T-helper 17 cell (primary cell): ENCODE measurements at places on chromosomes 5 and 9.

DNA sequence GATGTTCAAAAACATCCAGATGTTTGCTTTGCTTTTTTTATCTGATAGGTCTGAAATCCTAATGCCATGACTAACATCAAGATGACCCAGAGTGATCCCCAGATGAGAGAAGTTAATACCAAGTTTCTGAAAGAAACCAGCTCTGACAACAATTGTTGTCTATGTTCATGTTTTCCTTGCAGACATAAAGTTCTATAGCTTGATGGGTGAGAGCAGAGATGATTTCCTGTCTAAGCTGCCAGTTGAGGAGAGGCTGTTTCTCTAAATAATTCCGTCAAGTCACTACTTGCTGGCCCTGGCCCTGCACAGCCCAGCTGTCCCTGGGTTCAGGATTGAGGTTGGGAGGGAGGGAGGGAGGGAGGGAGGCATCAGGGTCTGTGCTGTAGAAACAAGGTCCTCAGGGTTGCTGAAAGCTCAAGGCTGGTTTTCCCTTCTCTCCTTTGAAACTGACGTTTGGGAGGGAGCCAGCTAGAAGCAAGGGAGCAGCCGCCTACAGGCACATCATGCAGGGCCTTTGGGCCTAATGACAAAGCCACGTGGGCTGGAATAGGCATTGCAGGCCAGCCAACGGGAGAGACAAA lies 3.9 kb downstream of the SPARC start:
- peaks cover 57% of the 10 kb centered on the region for H3K27me3 ChIP-seq
- no peak for DNase-seq
- H3K27ac ChIP-seq, result no peak overlapping the region

DNA sequence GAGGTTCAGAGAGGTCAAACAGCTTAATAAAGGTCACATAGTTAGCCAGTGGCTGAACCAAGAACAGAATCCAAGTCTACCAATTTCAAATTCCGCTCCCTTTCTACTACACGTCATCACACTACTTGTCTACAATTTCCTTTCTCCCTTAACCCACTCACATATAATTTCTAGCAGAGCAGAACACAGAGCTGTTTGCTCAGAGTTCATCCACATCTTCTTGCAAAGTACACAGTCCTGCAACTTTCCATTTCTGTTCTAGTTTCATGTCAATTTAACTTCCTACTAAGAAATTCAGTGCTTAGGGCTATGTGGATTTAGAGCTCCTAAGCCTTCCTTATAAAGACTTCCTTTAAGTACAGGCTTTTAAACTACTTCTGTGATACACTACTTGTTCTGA lies 61.3 kb downstream of the MEGF9 start:
- H3K4me3 ChIP-seq, result no peak overlapping the region
- H3K4me1 ChIP-seq, result peaks cover 6% of the 10 kb centered on the region
- no peaks in the 10 kb centered on the region for H3K27me3 ChIP-seq
- H3K27ac ChIP-seq, result no peak overlapping the region

- H3K27ac ChIP-seq, result no peak within 1 kb of the TSS
- H3K27me3 ChIP-seq, result peaks cover 27% of the 10 kb centered on the region
- no peak within 1 kb of the TSS for H3K4me3 ChIP-seq
- DNase-seq, result no peak
Observed at GRCh38 chr5:141349917-141350619, at the start of gene PCDHGB1. Gene PCDHGB1, plus strand, starts transcription at chr5:141350099. Its CDS starts 162 bp downstream, at chr5:141350261.

GRCh38 chr5:129249886-129250285 lies 155.3 kb downstream of the ISOC1 start:
- DNase-seq, result no peak
- H3K4me1 ChIP-seq, result no peaks in the 10 kb centered on the region
- no peak overlapping the region for H3K4me3 ChIP-seq
- no peak overlapping the region for H3K27ac ChIP-seq

- H3K4me3 ChIP-seq, result no peak overlapping the region
- no peak for DNase-seq
- H3K27ac ChIP-seq, result no peak overlapping the region
- H3K4me1 ChIP-seq, result no peaks in the 10 kb centered on the region
- H3K36me3 ChIP-seq, result no peaks in the 10 kb centered on the region
Observed at GRCh38 chr5:53416144-53416738, 64.2 kb upstream of the FST start.

DNA sequence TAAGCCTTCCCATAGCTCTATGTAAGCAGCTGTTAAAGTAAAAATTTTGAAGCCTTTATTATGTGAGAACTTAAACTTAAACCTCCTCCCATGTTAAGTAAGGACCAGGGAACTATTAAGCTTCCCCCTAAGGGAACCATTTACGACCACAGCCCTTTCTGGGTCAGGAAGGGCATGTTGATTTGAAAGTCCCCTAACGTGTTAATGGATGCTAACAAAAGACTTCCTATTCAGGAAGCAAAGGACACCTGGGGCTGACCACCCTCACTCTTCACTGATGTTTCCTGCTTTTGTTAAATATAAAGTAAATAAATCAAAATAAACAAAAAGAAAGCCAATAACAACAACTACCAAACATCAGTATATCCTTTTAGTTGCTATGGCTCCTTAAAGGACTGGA lies 170.6 kb upstream of the RFX3 start:
- no peak for DNase-seq
- H3K27ac ChIP-seq, result no peak overlapping the region
- no peaks in the 10 kb centered on the region for H3K36me3 ChIP-seq
- H3K4me3 ChIP-seq, result no peak overlapping the region
- peaks cover 20% of the 10 kb centered on the region for H3K27me3 ChIP-seq
- no peaks in the 10 kb centered on the region for H3K4me1 ChIP-seq

DNA sequence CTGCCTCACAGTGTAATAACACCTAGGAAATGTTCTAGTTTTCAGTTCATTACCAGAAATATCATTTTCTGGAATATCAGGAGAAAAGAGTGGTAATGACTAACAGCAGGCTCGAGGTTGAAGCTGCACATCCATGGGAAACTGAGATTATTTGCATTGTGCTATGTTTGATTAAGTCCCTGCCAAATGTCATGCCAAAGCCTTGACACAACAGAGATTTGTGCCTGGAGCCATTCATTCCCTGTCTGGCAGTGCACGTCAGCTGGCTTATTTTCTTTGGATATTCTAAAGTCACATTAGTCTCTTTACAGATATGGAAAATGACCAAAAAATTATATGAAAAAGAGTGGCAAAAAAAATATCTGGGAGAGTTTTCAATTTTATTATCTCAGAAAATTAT lies 848.0 kb downstream of the PTPRD start:
- H3K4me3 ChIP-seq, result no peak overlapping the region
- H3K36me3 ChIP-seq, result no peaks in the 10 kb centered on the region
- no peak for DNase-seq
- no peaks in the 10 kb centered on the region for H3K27me3 ChIP-seq

GRCh38 chr9:89991204-89991790 lies 386.5 kb downstream of the GADD45G start:
- no peak for DNase-seq
- no peaks in the 10 kb centered on the region for H3K36me3 ChIP-seq
- peaks cover 3% of the 10 kb centered on the region for H3K4me1 ChIP-seq
- no peak overlapping the region for H3K4me3 ChIP-seq

DNA sequence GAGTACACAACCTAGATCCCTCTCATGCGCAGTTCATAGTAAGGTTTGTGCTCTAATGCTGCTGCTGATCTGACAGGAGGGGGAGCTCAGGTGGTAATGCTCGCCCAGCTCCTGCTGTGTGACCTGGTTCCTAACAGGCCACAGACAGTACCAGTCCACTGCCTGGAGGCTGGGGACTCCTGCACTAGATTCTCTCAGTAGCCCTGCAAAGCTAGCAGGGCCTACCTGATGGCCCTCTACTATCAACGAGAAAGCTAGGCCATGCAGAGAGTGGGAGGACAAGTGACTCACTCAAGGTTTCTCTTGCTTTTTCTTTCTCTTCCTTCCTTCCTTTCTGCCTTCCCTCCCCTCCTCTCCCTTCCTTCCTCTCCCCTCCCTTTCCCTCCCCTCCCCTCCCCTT lies 55.1 kb upstream of the TEX48 start:
- peak overlapping the region; percentile 82 for H3K27ac ChIP-seq
- H3K4me1 ChIP-seq, result peaks cover 33% of the 10 kb centered on the region
- H3K4me3 ChIP-seq, result no peak overlapping the region
- no peak for DNase-seq

GRCh38 chr9:4038182-4038723 lies 261.6 kb downstream of the GLIS3 start:
- no peaks in the 10 kb centered on the region for H3K4me1 ChIP-seq
- H3K27ac ChIP-seq, result no peak overlapping the region
- H3K4me3 ChIP-seq, result no peak overlapping the region
- peaks cover 18% of the 10 kb centered on the region for H3K27me3 ChIP-seq
- H3K36me3 ChIP-seq, result no peaks in the 10 kb centered on the region
- no peak for DNase-seq

- no peaks in the 10 kb centered on the region for H3K36me3 ChIP-seq
- H3K27me3 ChIP-seq, result no peaks in the 10 kb centered on the region
- no peak overlapping the region for H3K27ac ChIP-seq
- no peak overlapping the region for H3K4me3 ChIP-seq
- DNase-seq, result no peak
- no peaks in the 10 kb centered on the region for H3K4me1 ChIP-seq
Observed at GRCh38 chr9:27787891-27788290, 214.6 kb upstream of the C9orf72 start.

DNA sequence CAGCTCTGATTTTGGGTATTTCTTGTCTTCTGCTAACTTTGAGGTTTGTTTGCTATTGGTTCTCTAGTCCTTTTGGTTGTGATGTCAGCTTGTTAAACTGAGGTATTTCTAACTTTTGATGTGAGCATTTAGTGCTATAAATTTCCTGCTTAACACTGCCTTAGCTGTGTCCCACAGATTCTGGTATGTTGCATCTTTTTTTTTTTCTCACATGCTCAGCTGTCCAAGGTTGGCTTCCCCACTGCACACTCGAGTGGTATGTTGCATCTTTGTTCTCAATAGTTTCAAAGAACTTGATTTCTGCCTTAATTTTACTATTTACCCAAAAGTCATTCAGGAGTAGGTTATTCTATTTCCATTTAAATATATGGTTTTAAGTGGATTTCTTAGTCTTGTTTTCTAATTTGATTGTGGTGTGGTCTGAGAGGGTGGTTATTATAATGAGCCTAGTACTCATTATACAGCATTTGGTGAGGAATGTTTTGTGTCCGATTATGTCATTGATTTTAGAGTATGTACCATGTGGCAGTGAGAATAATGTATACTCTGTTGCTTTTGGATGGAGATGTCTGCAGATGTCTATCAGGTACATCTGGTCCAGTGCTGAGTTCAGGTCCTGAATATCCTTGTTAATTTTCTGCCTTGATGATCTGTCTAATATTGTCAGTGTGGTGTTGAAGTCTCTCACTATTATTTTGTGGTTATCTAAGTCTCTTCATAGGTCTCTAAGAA lies 42.2 kb upstream of the IFNE start:
- peaks cover 21% of the 10 kb centered on the region for H3K27me3 ChIP-seq
- no peak overlapping the region for H3K27ac ChIP-seq
- peaks cover 2% of the 10 kb centered on the region for H3K36me3 ChIP-seq

DNA sequence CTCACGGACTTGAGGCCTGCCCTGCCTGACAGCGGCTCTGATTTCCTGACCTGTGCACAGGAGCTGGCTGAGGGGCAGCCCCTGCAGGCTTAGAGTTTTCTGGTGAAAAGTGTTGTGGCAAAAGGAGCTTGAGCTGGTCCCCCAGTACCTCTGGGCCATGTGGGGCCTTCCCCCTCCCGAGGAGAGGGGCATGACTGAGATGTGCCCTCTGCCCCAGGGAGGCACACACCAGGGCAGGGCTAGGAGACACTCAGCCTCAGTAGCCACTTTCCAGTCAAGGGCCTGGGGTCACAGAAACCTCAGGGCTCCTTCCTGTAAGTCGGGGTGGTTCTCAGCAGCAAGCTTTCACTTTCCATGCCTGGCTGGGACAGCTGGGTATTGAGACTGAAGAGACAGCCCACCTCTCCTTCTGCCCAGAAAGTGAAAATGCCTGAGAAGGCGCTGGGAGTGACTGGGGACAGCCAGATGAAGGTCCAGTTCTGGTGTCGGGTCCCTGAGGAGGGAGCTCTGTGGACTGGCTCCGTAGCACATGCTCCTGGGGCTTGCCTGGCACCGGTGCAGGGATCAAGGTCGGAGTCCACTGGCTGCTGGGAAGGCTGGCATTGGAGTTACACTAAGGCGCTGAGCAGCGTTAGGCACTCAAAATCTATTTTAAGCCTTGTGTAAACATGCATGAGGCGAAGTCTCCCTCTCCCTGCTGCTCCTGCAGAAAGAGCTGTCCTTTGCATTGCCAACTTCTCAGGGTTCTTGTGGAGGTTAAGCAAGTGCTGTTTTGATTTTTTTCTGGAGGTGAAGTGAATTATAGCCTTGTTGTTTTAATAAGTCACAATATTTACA lies 394.9 kb downstream of the GADD45G start:
- DNase-seq, result no peak
- no peaks in the 10 kb centered on the region for H3K36me3 ChIP-seq
- peak overlapping the region; percentile 69 for H3K4me3 ChIP-seq
- H3K27me3 ChIP-seq, result peaks cover 21% of the 10 kb centered on the region
- peaks cover 15% of the 10 kb centered on the region for H3K4me1 ChIP-seq

DNA sequence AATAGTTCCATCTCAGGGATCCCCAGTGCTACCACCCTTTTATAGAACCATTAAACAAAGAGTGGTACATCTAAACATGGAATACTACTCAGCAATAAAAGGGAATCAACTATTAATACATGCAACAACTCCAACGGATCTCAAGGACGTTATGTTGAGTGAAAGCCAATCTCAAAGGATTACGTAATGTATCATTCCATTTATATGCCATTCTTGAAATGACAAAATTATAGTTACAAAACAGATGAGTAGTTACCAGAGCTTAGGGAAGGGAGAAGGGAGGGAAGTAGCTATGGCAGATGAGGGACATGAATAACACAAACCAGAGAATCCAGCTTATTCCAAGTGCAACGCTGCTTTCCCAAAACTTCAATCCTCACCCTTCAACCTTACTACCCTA lies 69.5 kb downstream of the ACTL7B start:
- H3K36me3 ChIP-seq, result no peaks in the 10 kb centered on the region
- H3K27ac ChIP-seq, result no peak overlapping the region
- peaks cover 25% of the 10 kb centered on the region for H3K27me3 ChIP-seq
- no peak overlapping the region for H3K4me3 ChIP-seq
- no peaks in the 10 kb centered on the region for H3K4me1 ChIP-seq

- no peak for DNase-seq
- H3K4me1 ChIP-seq, result no peaks in the 10 kb centered on the region
- H3K27ac ChIP-seq, result no peak overlapping the region
- H3K36me3 ChIP-seq, result no peaks in the 10 kb centered on the region
Observed at GRCh38 chr9:7234144-7234543, 476.4 kb downstream of the KDM4C start.

GRCh38 chr5:135307143-135307903 lies 91.7 kb downstream of the MACROH2A1 start:
- peaks cover 45% of the 10 kb centered on the region for H3K27me3 ChIP-seq
- no peak overlapping the region for H3K4me3 ChIP-seq
- peaks cover 3% of the 10 kb centered on the region for H3K4me1 ChIP-seq

- H3K27me3 ChIP-seq, result peaks cover 12% of the 10 kb centered on the region
- H3K4me1 ChIP-seq, result no peaks in the 10 kb centered on the region
- H3K27ac ChIP-seq, result no peak overlapping the region
- H3K36me3 ChIP-seq, result no peaks in the 10 kb centered on the region
- no peak for DNase-seq
Observed at GRCh38 chr9:86876621-86877196, 70.6 kb downstream of the GAS1 start.
